ENCODE measurements at places on chromosomes 5 and 9.

GRCh38 chr9:121439711-121440664 is 59.7 kb downstream of the GGTA1 start:
- DNase-seq = no peak

DNA sequence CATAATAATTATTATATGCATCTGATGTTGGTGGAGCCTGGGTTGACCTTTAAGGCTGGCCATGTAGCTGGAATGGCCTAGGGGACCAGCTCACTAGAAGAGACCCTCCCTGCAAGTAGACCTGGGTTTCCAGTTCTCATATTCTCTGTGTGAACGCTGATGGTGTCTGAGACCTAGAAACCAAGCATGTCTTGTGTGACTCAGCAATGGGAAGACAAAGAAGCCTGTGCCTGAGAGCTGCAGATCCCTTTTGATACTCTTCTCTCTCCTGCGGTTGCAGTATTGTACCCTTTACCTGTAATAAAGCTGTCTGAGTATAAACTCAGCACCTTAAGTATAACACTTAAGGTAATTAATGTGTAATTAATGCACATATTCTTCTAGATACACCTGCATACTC is 22.2 kb downstream of the C9orf152 start:
- DNase-seq = no peak

DNA sequence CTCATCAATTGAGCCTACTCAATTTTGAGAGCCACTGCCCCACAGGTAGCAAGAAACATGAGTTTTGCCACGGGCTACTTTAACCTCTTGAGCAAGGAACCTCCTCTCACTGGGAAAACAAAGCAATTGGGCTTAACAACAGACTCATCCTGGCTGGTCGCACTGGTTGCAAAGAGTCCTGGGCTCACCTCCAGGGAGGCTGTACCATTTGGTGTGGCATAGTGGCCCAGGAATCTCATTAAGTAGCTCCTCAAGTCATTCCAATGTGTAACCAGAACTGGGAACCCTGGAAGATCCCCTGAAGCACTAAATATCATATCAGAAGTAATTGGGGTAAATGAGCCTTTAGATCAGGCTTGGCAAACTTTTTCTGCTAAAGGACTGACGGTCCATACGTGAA is 78.5 kb downstream of the MYO10 start:
- no peak for DNase-seq

GRCh38 chr5:17219006-17219422 is 1.6 kb downstream of the BASP1 start:
- DNase-seq = peak; percentile 22

GRCh38 chr5:157290981-157291711 is 25.2 kb downstream of the CYFIP2 start:
- DNase-seq = no peak

GRCh38 chr9:135573124-135573523 is 11.6 kb downstream of the PAEP start:
- no peak for DNase-seq

DNA sequence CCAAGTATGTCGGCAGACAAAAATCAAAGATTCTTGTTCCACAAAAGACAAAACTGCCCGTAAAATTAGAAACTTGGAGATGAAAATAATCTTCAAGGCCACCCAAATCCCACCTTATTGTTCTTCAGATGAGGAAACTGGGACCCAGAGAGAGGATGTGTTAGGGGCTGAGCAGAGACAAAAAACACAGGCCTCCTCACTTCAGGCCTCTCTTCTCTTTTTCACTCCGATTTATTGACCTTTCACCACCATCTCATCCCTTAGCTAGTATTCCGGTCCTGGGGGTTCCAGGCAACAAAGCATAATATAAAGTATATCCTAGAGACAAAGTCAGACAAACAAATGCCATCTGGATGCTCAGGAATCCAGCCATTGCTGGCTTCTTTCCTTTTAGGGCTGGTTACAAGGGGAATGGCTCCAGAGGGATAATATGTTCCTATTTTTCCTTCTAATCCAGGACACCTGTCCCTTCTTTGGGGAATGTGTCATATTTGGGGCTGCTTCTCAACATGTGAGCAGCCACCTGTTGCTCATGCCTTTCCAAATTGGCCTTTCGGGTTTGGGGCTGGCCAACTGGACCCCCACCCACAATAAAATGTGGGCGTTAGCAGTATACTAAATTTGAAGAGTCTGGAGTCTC is 42.2 kb upstream of the AFAP1L1 start:
- DNase-seq = no peak
